ENCODE measurements at places on chromosomes 16 and 17.

- DNase-seq, result no peak
Measured at GRCh38 chr16:48101069-48101674, 54.6 kb downstream of the ABCC12 start.

GRCh38 chr17:65185668-65186382, 48.7 kb downstream of the RGS9 start:
- no peak for DNase-seq

GRCh38 chr16:80666378-80667250, 125.8 kb downstream of the DYNLRB2 start:
- no peak for DNase-seq

- no peak for DNase-seq
Measured at GRCh38 chr17:34820248-34820801, 140.9 kb downstream of the CCT6B start.

GRCh38 chr17:61129267-61130254, 270.1 kb upstream of the TBX2 start:
- DNase-seq, result no peak

- peak; percentile 96 for DNase-seq
Measured at GRCh38 chr16:29900102-29900887, at the start of gene ASPHD1. TSS of gene ASPHD1 (plus strand) at chr16:29900488. CDS start at chr16:29900972, 484 bp downstream.

DNA sequence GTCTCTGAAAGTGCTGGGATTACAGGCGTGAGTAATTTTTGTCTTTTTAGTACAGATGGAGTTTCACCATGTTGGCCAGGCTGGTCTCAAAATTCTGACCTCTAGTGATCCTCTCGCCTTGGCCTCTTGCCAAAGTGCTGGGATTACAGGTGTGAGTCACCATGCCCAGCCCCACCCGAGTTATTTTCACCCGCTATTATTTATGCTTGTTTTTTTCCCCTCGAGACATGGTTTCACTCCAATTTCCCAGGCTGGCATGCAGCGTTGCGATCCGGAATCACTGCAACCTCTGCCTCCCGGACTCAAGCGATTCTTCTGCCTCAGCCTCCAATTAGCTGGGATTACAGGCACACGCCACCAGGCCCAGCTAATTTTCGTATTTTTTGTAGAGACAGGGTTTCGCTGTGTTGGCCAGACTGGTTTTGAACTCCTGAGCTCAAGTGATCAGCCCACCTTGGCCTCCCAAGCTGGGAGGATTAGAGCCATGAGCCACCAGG, 9.2 kb downstream of the RPL23 start:
- no peak for DNase-seq

GRCh38 chr17:74126179-74126900, 77.1 kb upstream of the RPL38 start:
- DNase-seq, result no peak
